Activated CD8-positive, alpha-beta memory T cell treated with anti-CD3 and anti-CD28 coated beads for 4 hours (primary cell): ENCODE measurements at places on chromosomes 7 and 10.
A peak's percentile ranks its signal among the peaks of the same experiment; 100 is the strongest.

GRCh38 chr10:17037910-17038309, 91.7 kb downstream of the CUBN start:
- no peak for DNase-seq

GRCh38 chr10:28449926-28450325, 83.0 kb upstream of the WAC start:
- DNase-seq, result no peak

GRCh38 chr7:151310578-151310977, 31.0 kb upstream of the NUB1 start:
- no peak for DNase-seq

DNA sequence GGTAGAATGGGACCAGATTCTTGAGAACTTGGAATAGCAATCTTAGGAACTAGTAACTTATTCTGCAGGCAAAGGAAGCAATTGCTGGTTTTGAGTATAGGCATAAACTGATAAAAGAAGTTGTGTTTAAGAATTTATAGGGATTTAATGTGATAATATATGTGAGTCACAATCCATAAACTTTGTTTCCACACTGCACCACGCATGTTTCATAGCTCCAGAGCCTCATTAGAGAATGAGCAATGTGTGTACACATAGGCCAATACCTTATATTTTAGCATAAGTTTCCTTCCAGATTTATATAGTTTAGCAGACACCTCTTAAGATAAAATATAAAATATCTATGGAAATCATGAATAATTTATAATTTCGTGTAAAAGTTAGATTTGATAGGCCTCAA, 175.5 kb upstream of the SEMA3A start:
- no peak for DNase-seq

GRCh38 chr10:128804411-128804810, 662.6 kb upstream of the MGMT start:
- DNase-seq, result no peak

DNA sequence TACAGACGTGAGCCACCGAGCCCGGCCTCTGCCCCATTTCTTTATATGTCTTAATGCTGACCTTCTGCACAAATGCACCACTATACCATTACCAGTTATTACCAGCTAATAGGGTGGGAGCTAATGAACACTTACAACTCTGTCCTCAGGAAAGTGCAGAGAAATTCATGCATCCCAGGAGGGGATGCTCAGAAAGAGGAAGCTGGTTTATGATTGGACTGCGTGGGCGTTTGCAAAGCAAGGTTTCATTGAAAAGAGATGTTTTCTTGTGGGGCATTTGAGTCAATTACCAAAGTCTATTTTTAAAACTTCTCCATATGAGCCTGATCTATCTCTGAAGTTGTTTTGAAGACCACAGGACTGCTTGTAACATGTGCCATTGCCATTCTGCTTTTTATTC, 417.7 kb upstream of the CELF2 start:
- DNase-seq, result no peak

DNA sequence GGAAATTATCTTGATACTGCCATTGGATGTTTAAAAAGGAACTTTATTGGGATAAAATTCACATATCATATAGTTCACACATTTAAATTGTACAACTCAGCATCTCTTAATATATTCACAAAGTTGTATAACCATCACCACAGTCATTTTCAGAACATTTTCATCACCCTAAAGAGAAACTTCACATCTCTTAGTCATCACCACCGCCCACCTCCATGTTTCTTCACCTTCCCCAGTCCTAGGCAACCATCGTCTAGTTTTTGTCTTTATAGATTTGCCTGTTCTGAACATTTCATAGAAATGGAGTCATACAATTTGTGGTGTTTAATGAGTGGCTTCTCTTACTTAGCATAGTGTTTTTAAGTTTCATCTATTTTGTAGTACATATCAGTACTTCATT, 96.6 kb downstream of the ANKRD30A start:
- no peak for DNase-seq

DNA sequence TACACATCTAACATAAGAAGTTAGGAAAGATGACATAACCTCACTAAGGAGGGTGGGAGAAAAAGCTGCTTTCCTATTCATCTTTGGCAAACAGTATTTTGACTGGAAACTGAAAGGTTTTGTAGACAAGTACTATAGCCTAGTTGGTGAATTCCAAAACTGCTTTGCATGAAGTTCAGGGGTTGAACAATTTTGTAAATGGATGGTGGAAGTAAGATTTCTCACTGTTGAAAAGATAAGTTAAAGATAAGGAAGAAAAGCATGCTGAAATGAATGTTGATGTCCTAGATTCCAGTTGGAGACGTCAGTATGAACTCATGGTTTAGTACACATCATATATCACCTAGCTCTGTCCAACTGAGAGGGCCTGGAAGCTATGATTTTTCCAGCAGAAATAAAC, 159.1 kb upstream of the FEZF1 start:
- DNase-seq, result no peak

GRCh38 chr10:34864149-34865067, 49.3 kb upstream of the PARD3 start:
- no peak for DNase-seq

- DNase-seq, result no peak
Observed at GRCh38 chr10:72525277-72525676, 100.6 kb downstream of the MICU1 start.

- DNase-seq, result no peak
Observed at GRCh38 chr7:572416-573268, 53.0 kb upstream of the PDGFA start.

- DNase-seq, result no peak
Observed at GRCh38 chr10:117638200-117638599, 95.7 kb downstream of the EMX2 start.

DNA sequence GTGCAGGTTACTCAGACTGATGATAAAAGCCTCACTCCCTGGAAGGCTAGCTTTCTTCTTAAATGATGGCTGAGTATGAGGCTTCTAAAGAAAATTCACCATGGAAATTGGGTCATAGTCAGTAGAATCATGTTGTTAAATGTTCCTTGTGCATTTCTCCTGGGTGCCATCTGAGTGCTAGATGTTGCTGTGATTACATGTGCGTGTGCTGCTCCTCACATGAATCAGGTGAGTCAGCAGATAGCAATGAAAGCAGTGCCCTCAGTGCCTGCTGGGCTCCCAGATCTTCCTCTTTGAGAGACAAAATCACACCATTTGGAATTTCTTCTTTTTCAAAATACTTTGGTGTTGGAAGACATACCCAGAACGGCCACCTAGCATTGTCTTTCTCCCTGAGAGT, 331.7 kb downstream of the XPNPEP1 start:
- no peak for DNase-seq

GRCh38 chr7:47579458-47579857, 2.5 kb downstream of the TNS3 start:
- DNase-seq, result no peak

DNA sequence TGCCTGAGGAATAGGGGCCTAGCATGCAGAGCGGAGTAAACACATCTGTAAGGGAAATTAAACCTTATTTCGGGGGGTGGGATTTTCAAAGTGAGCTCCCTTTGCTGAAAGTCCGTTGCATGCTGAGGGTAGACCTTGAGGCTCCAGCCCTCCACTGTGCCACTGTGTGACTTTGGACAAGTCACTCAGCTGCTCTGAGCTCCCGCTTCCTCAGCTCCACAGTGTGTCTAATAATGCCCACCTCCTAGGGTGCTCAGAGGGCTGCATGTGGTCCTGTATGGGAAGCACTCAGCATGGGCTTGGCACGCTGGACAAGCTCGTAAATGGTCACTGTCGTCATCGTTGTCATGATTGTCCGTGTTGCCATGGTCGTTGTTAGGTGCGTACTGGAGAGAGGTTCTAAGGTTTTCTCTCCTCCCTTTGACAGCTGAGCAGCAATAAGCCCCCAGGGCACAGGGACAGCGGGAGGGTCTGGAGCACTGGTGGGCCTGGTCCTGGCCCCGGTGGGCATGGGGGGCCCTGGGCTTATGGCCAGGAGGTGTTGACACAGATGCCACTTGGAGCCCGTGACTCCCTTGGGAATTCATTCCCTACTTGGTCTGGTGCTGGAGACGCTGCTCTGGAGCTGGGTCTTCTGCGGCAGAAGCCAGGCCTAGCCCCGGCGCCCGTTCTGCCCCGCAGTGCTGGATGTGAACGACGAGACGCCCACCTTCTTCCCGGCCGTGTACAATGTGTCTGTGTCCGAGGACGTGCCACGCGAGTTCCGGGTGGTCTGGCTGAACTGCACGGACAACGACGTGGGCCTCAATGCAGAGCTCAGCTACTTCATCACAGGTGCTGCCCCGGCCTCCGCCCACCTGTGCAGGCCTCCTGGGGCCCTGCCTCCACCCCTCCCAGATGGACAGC, 13.1 kb downstream of the C10orf105 start:
- no peak for DNase-seq

DNA sequence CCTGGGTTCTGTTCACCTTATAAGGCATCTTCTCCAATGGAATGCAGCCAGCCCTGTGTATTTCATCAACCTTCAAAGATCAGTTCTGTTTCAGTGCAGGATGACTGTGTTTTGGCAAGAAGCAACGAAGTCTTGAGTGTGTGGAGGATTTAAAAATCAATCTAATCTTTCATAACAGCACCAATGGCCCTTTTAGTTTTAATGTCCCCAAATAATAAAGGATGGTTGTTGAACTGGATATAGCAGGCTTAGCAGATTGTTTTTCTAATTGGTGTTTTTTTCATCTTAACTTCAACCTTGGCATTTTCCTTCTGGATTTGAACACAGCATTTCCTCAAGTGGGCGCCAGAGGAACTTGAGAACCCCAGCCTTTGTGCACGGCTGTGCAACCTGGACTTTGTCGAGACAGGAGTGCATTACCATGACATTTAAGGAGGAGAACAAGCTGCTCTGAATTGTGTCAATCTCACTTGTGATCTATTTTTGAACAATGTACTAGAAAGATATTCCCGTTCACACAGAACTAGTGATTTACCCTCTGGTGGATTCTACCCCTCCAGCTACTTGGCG, 313.3 kb upstream of the AKR1E2 start:
- no peak for DNase-seq

GRCh38 chr7:158343526-158343925, 244.1 kb downstream of the PTPRN2 start:
- no peak for DNase-seq

GRCh38 chr10:100886521-100886920, 26.2 kb upstream of the SLF2 start:
- no peak for DNase-seq

GRCh38 chr7:14691597-14692203, 210.9 kb downstream of the DGKB start:
- peak; percentile 15 for DNase-seq

DNA sequence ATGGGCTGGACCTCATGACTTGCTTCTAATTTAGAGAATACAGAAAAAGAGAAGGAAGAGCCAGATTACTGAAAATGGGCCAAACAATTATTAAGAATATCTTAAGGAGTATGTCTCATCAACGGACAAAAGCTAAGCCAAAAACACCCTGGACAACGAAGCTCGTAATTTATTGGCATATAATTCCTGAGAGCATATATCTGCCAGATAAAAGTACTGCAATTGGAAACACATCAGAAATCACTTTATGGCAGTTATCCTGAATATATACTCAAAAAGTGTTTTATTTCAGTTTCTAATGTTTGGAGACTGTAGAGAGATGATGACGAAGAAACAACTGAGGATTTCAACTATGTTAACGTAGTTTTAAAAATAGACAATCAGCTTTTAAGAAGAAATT, 211.8 kb downstream of the CSTF2T start:
- no peak for DNase-seq

DNA sequence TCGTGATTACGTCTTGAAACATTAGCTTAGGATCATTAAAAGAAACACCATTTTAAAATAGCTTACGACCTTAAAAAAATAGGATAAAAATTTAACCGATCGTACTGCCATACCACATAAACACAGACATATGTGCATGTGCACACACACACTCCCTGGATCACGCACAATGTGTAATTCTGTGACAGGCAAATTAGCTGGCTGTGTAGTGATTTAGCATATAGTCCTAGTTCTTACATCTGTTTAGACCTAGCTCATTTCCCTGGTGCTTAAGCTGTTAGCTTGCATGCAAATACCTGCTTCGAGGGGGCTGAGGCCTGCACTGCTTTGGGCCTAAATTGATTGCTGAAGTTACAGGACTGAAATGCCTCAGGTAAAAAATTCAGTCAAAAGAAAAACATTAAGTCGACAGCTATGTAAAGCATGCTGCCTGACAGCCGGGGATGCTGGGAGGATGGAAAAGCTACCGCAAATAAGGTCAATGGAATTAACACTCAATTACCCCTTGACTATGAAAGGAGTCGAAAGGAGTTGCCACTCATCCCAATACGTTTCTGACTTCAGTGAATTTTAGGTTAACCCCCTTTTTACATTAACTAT, 267.1 kb upstream of the FZD8 start:
- DNase-seq, result no peak

GRCh38 chr7:157547102-157547501, 210.3 kb downstream of the DNAJB6 start:
- no peak for DNase-seq

GRCh38 chr10:99983280-99983988, 26.3 kb downstream of the DNMBP start:
- DNase-seq, result no peak

DNA sequence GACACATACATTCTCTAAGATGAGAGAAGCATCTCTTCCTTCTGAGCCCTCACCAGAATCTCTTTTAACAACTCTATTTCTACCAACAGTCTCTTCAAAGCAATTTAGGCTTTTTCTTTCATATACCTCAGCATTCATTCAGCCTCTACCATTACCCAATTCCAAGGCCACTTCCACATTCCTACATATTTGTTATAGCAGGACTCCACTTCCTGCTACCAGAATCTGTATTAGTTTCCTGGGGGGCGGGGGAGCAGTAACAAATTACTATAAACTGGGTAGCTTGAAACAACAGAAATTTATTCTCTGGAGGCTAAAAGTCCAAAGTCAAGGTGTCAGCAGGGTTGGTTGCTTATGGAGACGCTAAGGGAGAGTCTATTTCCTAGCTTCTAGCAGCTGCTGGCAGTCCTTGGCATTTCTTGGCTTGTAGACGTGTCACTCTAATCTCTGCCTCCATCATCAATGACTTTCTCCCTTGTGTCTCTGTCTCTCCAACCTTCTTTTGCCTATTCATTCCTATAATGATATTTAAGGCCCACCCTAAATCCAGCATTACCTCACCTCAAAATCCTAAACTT, 7.4 kb downstream of the PRPS1L1 start:
- DNase-seq, result no peak

- DNase-seq, result no peak
Observed at GRCh38 chr7:977326-978048, 2.1 kb upstream of the COX19 start.

DNA sequence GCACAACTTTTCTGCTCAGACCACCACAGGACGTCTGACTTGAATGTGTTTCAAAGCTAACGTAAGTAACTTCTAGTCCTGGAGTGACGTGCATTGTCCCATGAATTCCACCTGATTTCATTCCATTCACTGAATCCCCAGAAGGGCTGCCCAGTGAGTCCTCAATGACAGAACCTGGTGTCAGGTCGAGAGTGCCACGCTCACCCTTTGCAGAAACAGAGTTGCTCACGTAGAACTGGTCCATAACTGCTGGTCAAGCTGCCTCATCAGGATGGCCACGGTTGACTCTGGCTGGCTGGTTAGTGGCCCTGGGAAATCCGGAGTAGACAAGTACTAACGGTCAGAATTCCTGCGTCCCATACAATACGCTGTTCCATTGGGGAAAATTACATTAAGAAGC, 50.6 kb upstream of the UBE3C start:
- DNase-seq, result no peak

GRCh38 chr7:24834128-24834798, 77.0 kb upstream of the GSDME start:
- DNase-seq, result no peak

- no peak for DNase-seq
Observed at GRCh38 chr7:85452674-85453073, 265.8 kb upstream of the SEMA3D start.
